Activated CD4-positive, alpha-beta T cell treated with anti-CD3 and anti-CD28 coated beads, Interleukin-2, amount 50 U/mL, for 16 hours (primary cell): ENCODE measurements at places on chromosomes 1 and 21.

- no peak for DNase-seq
These were observed 264.3 kb downstream of the DYRK1A start for GRCh38 chr21:37630872-37631271.

DNA sequence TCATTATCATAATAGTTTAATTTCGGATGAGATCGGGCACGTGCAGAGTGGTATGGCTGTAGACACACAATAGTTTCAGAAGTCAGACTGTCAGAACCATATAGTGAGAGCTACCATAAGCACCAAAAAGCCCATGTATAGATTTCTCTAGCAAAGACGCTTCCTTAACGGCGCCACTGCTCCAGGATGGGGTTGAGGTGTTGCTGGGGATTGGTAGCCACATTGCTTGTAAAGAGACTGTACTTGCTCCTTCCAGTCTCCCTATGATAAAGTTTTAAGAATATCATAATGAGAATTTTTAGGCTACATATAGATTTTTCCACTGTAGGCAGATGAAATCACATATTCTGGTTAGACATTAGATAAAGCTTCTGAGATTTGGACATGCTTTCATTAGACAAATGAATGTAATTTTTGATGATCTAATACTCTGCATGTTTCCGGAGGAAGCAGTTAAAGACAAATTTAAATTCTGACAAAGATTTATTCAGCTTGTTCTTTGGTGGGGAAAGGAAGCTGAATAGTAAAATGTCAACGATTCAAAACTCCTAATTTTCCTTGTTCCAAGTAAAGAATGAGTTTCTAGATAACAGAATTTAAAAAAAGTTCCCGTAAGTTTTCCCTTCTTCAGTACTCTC lies 77.7 kb downstream of the MAP3K7CL start:
- no peak for DNase-seq

DNA sequence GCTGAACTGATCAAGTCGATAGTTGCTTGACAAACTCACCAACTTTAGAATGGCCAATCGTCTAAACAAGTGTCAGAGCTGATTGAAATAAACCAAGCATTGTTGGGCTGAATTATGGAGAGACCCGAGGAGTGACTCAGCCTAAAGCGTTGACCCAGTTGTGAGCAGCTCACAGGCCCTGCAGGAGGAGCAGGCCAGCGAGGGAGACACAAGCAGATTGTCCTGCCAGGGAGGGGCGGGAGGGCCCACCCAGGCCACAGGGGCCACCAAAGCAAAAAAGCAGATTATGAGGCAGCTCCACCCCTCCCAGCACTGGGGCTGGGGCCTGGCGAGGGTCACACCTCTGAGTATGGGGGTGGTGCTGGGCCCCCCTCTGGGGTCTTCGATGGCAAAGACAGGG lies 10.1 kb upstream of the MATN1 start:
- DNase-seq = no peak

GRCh38 chr1:86915737-86916235 lies 1.4 kb downstream of the HS2ST1 start:
- no peak for DNase-seq

DNA sequence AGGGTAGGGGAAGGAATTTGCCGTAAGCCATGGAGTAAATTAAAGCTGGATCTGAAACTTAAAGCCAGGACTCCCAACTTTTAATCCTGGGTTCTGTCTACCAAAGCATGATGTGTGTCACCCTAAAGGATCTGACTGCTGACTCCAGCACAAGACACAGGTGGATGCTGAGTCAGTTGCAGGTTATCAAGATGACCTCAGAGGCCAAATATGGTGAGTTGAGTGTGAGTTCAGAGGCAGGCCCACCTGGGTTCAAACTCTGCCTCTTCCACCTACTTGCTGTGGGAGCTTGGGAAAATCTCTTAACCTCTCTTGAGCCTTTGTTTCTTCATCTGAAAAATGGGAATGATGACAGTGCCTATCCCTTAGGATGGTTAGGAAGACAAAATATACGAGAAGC lies 16.7 kb upstream of the LDLRAP1 start:
- no peak for DNase-seq

DNA sequence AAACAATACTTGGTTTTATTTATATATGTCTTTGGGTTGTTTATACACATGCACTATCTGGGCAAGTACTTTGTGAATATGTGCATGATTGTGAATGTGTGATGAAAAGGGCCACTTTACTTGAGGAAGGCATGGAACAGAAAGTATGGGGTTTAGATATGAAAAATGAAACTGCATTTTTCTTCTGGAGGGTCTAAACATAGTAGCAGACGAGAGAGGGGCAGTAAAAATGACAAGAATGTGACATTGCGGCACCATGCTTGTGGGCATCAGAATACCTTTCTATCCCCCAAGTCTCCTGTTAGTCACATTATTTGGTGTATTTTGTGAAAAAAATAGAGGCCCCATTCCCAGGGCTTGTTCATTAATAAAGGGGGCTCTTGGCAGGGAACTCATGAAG lies 15.4 kb upstream of the MPZL1 start:
- DNase-seq = no peak

DNA sequence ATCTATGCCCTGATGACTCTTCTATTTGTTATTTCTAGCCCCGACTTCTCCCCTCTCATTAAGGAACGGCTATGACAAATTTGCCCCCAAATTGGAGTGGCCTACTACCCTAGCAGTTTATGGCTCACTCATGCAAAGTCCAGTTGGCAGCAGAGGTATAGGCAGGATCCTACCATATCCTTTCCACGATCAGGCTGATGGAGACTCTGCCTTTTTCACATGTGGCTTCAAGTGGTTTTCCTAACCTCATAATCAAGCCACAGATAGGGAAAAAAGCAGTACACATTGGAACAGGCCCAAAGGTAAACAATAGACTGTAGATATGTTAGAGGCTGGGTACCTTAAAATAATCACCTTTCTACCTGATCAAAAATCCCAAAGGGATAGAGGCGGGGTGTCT lies 292.5 kb downstream of the NCAM2 start:
- DNase-seq = no peak

DNA sequence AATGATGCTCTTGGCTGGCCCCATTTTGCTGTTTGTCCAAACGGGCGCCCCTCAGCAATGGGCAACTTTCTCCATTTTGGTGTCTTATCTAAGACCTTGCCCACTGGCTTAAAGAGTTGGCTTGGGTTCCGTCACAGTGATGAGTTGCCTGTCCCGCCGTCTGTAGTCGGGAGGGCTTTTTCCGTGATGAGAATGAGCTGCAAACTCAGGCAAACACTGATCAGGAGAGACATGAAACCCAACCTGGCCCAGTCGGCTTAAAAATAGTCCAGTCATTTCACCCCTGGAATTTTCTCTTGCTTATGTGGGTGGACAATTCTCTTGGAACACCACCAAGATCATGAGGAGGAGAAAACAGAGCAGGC lies 79.3 kb downstream of the ST6GALNAC3 start:
- DNase-seq = no peak

DNA sequence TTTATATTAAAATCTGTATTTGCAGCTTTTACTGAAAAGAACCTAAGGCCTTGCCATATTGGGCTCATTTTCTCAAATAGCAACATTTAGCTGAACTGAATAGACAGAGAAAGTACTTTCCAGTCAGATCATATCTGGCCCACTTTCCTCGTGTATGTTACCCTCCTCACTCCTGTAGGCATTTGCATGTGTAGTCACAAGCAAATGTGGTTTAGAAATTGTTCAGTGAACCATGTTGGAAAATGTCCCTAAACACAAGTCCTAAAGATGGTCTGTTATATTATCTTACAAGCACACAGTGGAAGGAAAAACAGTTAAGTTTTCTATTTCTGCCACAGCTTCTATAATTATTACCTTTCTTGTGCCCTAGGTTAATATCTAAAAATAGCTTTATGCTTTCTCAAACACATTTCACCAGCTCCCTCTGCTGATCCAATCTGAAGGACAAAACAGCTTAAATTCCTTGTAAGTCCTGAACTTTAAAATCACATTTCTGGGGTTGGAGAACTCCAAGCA lies 606 bp upstream of the FMO4 start:
- DNase-seq = no peak

- DNase-seq = no peak
These were observed 6.1 kb downstream of the SNAP47 start for GRCh38 chr1:227741166-227741870.

DNA sequence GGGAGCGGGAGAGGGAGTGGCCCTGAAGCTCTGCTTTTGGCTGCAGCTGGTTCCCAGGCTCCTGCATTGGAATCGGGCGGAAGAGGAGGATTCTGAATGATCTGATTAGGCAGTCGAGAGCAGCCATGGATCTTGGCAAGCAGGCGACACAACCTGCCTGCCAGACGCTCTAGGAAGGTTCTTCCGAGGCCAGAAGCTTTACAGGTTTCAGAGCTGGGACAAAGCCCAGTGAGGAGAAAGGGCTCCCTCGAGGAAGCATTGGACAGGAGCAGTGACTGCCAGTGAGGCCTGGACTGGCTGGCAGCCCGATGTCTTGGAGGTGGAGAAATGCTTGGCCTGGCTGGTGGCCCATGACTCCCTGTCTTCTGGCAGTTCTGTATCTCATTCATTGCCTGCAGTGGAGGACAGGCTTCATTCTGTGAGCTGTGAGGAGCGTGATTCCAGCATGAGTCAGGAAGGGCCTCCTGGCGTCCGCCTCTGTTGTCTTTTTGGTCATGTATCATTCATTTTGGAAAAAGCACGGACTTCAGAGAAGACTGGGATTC lies 132.7 kb upstream of the IPO9 start:
- no peak for DNase-seq

DNA sequence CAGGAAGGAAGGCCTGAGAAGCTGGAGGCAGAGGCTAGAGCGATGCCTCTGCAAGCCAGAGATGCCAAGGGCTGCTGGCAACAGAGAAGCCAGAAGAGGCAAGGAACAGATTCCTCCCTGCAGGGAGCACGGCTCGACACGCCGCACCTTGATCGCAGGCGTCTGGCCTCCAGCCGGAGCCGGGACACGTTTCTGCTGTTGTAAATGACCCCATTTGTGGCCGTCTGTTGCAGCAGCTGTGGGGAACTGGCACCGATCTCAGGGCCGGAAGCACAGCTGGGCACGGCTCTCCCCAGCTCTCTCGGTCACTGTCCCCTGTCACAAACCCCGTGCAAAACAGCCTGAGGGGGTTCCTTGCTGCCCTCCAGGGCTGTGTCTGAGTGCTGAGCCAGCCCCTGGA lies 59.6 kb downstream of the SIK1 start:
- DNase-seq = no peak

DNA sequence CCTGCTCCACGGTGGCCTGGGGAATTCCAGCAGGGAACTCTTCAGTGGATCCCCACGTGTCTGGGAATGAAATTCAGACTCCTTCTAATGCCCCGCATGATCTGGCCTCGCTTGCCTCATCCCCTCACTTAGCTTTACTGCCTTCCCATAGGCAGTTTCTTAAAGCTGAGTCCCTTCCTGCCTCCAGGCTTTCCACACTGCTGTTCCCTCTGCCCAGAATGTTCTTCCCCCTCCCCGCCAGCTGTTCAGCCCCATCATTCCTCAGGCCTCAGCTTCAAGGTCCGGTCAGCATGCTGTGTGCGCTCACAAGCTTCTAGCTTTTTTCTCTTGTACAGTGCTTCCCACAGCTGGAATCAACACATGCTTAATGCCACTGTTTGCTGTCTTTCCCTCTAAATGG lies 54.9 kb upstream of the WASF2 start:
- no peak for DNase-seq

DNA sequence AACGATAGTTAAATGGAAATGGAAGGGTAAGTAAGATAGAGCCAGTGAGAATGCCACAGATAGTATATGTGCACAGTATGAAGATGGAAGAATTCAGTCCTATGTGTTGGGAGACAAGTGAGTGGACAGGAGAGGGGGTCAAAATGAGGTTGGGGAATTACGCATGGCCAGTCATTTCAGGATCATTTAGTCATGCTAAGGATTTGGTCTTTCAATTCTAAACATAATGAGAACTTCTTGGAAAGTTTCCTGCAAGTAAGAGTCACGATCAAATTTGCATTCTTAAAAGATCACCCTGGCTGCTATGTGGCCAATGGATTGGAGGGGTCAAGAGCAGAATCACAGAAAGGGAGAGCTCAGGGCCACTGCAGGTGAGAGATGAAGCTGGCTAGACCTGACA lies 64.0 kb upstream of the KCNK2 start:
- no peak for DNase-seq

GRCh38 chr1:226643611-226644540 lies 95.2 kb downstream of the ITPKB start:
- DNase-seq = no peak

- DNase-seq = no peak
These were observed 651.0 kb upstream of the PLXNA2 start for GRCh38 chr1:208895181-208895580.

DNA sequence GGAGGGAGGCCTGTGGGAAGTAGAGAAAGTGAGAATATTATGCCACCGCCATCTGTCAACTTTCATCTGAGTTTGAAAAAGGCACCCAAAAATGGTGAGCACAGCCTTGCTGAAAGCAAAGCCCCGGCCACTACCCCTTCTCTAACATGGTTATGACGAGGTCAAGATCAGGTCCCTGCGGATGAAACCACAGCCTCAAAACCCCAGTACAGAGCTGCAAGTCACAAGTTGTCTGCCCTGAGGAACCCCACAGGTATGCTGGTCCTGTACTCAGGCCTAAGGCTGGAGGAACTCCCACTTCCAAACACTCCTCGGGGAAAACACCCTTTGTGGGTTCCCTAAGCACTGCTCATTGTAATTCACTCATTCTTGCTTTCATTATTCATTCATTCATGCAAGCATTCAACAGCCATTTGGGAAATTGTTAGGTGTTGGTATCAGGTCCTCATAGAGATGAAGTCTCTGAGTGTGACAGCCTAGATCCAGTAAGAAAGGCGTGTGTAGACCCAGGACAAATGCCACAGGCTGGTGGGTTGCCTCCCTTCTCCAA lies 216.6 kb upstream of the EDN2 start:
- no peak for DNase-seq

DNA sequence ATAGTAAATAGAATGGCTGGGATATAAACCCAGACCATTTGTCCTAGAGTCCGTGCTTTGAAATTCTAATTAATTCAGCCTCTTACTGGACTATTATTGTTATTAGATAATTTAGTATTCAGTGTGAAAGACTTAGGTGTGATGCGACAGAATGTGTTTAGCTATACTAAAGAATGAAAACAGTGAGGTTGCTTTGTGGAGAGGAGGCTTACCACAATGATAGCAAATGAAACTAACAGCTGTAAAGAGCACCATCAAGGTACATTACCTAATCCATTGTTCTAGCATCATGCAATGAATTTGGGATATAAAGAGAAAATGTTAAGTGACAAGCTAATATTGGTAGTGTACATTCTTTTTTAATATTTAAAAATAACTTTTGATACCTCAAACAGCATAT lies 911.1 kb downstream of the KCNT2 start:
- DNase-seq = no peak

GRCh38 chr1:60621368-60621851 lies 461.0 kb upstream of the NFIA start:
- DNase-seq = no peak
